Stimulated activated CD4-positive, alpha-beta T cell treated with anti-CD3 and anti-CD28 coated beads, TNF-alpha, amount 100 ng/mL, for 48 hours (primary cell): ENCODE measurements at places on chromosomes 11 and 22.

GRCh38 chr11:22049276-22049675, 143.6 kb upstream of the ANO5 start:
- no peak for DNase-seq

- DNase-seq: no peak
These were observed 116.2 kb downstream of the KIAA1671 start for GRCh38 chr22:25068707-25069106.

DNA sequence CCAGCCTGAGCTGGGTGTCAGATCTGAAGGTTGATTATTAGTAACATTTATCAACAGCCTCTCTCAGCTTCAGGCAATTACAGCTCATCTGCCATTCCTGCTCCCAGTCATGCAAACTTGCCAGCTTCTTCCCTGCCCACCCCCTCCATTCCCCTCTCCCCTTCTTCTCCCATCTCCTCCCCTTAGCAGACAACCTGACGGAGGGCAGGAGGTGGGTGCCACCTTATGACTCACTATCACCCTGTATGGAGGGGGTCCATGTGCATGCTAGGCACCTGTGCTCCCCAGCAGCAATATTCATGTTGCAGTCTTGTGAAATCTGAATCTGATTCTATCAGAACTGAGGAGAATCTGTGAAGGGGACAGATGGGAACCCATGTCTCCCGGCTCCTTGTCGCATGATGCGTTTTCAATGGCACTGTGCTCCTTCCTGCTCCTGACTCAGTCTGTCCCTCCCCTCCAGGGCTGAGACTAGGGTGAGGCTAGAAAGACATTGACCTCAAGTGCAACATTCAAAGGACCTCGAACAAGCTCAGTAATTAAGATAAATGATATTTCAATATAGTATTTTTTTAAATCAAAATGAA, 46.3 kb upstream of the TUB start:
- no peak for DNase-seq

- DNase-seq: no peak
These were observed 2.9 kb downstream of the FAM118B start for GRCh38 chr11:126214441-126214840.

DNA sequence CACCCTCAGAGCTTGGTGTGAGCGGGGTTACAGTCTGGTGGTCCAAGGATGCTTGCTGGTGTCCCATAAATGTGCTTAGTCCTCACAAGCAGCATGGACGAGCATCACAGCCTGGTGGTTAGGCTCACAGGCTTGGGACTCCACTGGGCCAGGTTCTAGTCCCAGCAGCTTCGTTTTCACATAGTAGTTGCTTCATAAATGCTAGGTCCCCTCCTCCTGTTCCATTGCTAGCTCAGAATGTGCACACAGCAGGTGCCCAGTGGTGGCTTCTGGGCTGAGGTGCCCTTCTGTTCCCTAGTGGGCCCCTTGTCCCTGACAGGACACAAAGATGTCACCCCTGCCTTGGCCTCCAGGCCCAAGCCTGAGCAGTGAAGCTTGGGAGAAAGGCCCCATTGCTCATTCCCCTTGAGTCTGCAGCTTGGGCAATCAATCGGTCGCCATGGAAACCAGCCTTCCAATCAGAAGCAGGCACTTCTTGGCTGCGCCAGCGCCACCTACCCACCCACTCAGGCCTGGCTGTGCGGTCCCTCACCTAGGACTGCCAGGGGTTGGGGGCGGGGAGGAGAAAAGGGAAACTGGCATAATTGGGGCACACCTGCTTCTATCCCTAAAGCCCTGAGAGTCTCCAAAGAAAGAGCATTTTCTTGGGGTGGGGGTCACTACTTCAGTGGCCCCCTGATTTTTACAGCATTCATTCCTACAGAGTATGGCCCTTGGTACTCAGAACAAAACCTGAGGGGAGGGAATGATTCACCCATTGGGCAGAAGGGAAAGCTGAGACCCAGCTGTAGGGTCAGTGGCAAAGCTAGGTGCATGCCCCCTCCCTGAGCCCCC, 48.1 kb downstream of the CYTH4 start:
- peak; percentile 49 for DNase-seq

GRCh38 chr11:32511926-32512325, 71.7 kb upstream of the EIF3M start:
- no peak for DNase-seq

- no peak for DNase-seq
These were observed 690 bp downstream of the CSNK1E start for GRCh38 chr22:38316364-38317121.

DNA sequence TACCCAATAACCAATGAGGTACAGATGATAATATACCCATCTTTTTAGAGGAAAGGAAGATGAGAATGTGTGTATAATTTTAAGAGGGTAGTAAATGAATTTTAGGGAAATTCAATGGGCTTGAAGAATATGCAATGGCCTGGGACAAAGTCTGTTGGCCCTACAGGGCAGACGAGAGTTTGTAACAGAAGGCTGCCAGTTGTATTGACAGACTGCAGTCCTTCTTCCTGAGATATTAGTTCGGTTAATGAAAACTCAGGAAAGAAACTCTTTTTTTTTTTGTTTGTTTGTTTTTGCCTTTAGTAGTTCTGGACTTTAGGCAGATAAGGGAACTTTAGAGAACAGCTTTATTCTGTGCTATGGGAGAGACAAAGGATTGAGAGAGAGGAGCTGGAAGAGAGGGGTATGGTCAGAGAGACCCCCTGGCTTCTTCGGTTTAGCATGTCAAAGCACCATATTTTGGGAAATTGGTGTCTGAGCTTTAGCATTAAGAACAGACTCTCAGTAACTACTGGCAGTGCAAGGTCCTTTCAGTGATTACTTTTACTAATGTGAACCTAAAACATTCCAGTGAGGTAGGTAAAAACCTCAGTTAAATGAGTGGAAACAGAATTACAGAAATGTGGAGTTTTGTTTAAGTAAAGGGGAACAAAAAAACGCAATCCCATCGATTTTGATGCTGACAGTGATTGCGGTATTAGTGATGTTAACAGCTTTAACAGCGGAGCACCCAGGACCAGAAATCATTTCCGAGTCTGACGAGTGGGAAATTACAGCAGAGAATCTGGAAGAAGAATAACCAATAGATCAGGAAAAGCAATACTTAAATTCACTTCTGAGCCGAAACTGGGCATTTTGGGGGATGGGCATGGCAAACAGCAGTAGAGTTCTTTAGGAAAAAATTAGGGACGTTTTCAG, 644 bp upstream of the NAALAD2 start:
- DNase-seq: no peak

DNA sequence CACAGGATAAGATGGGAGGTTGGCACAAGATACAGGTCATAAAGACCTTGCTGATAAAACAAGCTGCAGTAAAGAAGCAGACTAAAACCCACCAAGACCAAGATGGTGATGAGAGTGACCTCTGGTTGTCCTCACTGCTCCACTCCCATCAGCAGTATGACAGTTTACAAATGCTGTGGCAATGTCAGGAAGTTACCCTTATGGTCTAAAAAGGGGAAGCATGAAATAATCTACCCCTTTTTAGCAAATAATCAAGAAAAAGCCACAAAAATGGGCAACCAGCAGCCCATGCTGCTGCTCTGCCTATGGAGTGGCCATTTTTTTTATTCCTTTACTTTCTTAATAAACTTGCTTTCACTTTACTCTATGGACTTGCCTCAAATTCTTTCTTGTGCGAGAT, 8.7 kb upstream of the PIWIL4 start:
- no peak for DNase-seq

- no peak for DNase-seq
These were observed 67.3 kb upstream of the CREB3L1 start for GRCh38 chr11:46210133-46210636.

DNA sequence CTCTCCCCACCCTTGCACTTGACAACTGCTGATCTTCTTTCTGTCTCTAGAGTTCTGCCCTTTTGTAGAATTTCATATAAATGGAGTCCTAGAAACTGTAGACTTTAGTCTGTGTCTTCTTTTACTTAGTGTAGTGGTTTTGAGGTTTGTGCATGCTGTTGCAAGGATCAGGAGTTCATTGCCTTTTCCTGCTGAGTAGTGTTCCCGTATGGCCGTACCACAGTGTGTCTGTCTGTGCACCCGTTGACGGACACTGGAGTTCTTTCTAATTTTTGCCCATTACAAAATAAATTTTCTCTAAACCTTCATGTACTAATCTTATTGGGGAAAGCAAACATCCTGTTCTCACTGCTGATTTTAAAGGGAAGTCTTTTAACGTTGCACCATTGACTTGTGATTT, 138.1 kb downstream of the TBC1D22A start:
- no peak for DNase-seq

GRCh38 chr22:38868886-38869381, 3.1 kb downstream of the CBX6 start:
- DNase-seq: peak; percentile 65

GRCh38 chr11:14546672-14547071, 26.5 kb upstream of the PSMA1 start:
- DNase-seq: no peak

- DNase-seq: no peak
These were observed 14.6 kb downstream of the SPECC1L start for GRCh38 chr22:24285245-24285644.

DNA sequence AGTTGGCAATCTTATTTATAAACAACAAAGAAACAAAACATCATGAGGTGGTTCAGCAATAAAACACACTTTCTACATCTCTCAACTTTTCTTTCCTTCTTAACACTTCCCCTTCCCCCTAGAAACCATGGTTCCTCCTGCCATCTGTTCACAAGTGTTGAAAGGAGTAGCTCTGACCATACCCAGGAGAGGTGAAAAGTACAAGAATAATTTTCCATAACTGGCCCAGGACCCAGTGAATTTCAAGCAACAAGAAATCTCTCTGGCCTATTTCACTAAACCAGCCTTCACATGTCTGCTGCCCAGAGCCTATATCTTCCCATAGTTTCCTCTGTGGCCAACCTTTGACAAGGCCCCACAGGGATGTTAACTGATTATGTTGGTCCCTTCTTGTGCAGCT, 98.2 kb upstream of the CEP126 start:
- no peak for DNase-seq
